ENCODE measurements at places on chromosomes 1 and 21.

DNA sequence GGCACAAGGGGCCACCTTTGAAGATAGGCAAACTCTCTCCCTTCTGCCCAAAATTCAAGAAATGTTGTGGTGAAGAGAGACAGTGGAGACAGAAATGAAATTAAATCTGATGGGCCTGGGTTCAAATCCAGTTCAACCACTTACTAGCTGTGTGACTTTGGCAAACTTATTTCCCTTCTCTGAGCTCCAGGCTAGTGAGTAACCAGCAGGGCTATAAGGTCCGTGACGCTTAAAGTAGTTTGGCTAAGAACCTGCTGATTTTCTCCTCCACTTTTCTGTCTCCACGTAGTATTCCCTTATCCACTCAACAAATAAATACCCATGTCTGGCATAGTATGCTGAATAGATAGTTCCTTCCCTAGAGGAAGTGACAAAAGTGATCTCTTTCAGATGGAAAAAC lies 1.9 kb downstream of the SLC2A1 start:
- H3K27ac ChIP-seq: peak overlapping the region; percentile 95
- H3K4me3 ChIP-seq: peak overlapping the region; percentile 90
- peaks cover 8% of the 10 kb centered on the region for H3K27me3 ChIP-seq

- H3K4me1 ChIP-seq: peaks cover 14% of the 10 kb centered on the region
- no peak overlapping the region for H3K4me3 ChIP-seq
- no peak for DNase-seq
- no peak overlapping the region for H3K27ac ChIP-seq
Measured at GRCh38 chr1:98369463-98369862, 292.1 kb upstream of the SNX7 start.

DNA sequence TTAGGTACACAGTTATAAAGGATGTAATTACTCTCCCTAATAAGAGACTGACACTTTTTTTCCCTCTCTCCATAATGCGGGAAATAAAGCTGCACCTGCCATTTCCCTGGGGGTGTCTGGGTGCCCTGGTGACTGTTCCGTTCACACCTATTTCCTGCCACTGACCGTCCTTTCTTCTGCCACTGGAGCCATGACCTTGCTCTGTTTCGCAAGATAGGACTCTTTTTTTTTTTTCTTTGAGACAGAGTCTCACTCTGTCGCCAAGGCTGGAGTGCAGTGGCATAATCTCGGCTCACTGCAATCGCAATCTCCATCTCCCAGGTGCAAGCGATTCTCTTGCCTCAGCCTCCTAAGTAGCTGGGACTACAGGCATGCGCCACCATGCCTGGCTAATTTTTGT lies 66.1 kb upstream of the SERBP1 start:
- no peaks in the 10 kb centered on the region for H3K36me3 ChIP-seq
- no peaks in the 10 kb centered on the region for H3K27me3 ChIP-seq
- no peak for DNase-seq
- no peak overlapping the region for H3K4me3 ChIP-seq
- peak overlapping the region; percentile 57 for H3K27ac ChIP-seq

DNA sequence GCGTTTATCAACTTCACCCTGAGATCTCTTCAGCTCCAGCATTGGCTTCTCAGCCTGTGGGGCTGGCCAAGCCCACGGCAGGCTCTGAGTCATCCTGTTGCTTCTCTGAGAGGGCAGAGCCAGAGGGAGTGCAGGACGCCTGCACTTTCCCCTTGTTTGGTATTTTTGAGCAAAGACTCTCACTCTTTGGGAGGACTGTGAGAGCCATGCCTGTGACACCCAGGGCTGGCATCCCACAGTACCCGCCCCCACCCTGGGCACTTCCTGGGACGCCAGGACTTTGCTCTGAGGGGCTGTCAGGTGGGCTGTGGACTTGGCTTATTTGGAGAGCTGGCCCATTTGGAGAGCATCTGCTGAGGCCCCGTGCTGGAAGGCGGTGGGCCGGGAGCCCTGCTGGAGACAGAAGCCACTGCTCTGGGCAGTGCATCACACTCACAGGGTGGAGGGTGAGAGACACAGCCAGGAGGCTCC lies 37.4 kb downstream of the VANGL1 start:
- H3K27me3 ChIP-seq: no peaks in the 10 kb centered on the region
- H3K4me3 ChIP-seq: no peak overlapping the region
- no peaks in the 10 kb centered on the region for H3K36me3 ChIP-seq
- no peak overlapping the region for H3K27ac ChIP-seq

DNA sequence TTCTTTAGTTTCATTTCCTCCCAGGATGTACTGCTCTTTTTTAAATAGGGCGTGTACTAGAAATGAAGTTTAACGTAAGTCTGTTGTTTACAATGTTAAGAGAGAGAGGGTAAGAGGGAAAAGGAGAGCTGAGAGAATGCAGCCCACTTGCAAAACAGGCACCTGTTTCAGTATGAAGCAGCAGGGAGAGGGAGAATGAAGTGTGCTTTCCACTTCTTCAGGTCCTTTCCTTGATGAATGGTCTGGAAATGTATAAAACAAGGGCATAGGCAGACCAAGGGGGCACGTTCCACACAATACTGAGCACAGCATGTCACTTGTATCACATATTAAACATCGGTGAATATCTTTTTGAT lies 2.0 kb downstream of the KCNA3 start:
- no peak overlapping the region for H3K27ac ChIP-seq
- peak; percentile 64 for DNase-seq
